ENCODE measurements at places on chromosomes 2 and 18.
A peak's percentile ranks its signal among the peaks of the same experiment; 100 is the strongest.

DNA sequence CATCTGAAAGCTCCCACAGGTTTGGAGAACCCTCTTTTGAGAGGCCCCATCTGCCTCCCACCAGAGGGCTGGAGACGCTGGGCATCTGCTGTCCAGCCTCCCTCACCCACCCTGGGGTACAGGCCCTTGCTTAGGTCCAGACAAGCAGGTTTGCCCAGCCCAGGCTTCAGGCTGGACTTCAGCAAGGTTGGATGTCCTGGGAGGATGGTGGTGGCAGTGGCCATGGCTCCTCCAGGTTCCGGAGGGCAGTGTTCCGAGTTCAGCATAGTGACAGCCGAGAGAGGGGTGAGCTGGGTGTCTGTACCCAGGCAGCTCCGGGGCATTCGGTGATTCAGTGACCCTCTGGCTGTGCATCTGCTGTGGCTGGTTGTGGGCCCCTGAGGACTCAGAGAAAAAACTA, 58.2 kb upstream of the HDAC4 start:
- no peak overlapping the region for H3K4me3 ChIP-seq
- H3K4me1 ChIP-seq: no peaks in the 10 kb centered on the region
- no peaks in the 10 kb centered on the region for H3K36me3 ChIP-seq
- DNase-seq: no peak

GRCh38 chr18:74477771-74478170, 18.4 kb upstream of the CNDP2 start:
- no peaks in the 10 kb centered on the region for H3K27me3 ChIP-seq
- H3K4me1 ChIP-seq: no peaks in the 10 kb centered on the region
- no peak overlapping the region for H3K4me3 ChIP-seq
- no peak overlapping the region for H3K27ac ChIP-seq

DNA sequence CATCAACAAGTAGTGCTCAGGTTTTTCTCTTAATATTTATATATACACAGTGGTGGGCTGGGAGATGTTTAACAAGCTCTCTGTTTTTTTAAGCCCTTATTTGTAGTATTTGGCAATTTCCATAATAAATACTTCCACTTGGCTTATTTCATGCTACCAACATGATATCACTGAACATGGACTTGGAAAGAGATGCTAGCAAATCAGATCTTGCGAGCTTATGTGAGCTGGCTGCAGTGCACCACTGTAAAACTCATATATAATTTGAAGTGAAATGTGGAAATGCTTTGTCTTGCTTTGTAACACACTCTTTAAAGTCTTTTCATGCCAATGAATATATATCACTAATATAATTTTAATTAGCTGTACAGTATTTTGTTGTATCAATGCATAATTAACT, 155.7 kb downstream of the ALK start:
- H3K27me3 ChIP-seq: no peaks in the 10 kb centered on the region
- H3K27ac ChIP-seq: no peak overlapping the region
- H3K36me3 ChIP-seq: no peaks in the 10 kb centered on the region

GRCh38 chr18:5451150-5451549, 92.6 kb downstream of the EPB41L3 start:
- no peak for DNase-seq
- H3K4me1 ChIP-seq: no peaks in the 10 kb centered on the region
- no peaks in the 10 kb centered on the region for H3K27me3 ChIP-seq
- no peak overlapping the region for H3K27ac ChIP-seq

- no peaks in the 10 kb centered on the region for H3K4me1 ChIP-seq
- no peak overlapping the region for H3K27ac ChIP-seq
- H3K27me3 ChIP-seq: no peaks in the 10 kb centered on the region
- no peaks in the 10 kb centered on the region for H3K36me3 ChIP-seq
- no peak for DNase-seq
Measured at GRCh38 chr2:166140932-166141331, 13.1 kb upstream of the SCN1A start.

GRCh38 chr2:141384676-141385075, 746.1 kb downstream of the LRP1B start:
- H3K27ac ChIP-seq: no peak overlapping the region
- no peak for DNase-seq
- H3K27me3 ChIP-seq: no peaks in the 10 kb centered on the region
- H3K4me1 ChIP-seq: no peaks in the 10 kb centered on the region
- no peaks in the 10 kb centered on the region for H3K36me3 ChIP-seq
- H3K4me3 ChIP-seq: no peak overlapping the region

DNA sequence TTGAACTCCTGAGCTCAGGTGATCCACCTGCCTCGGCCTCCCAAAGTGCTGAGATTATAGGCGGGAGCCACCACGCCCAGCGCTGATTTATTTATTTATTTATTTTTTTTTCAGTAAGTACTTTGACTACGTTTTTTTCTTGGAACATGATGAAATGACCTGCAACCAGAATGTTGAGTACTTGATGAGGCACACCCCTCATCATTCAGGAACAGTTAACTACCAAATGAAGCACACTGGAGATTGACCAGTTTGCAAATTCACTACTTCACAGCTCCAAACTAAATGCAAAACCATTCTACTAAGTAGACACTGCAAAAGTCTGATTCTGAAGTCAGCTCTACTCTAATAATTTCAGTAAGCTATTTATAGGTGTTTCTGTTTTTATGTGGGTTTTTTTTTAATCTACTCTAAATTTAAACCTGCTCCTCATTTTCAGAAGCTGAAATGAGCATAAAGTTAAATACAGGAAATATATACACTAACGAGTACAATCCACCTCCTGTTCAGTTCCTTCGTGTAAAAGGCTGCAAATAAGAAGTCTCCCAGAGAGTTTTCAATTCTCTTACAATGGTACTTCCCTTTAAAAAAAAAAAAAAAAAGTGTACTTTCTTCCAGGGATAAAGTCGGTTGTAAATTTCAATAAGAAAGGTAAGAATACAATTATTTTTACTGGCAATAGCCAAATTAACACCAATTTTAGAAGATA, 1.4 kb downstream of the GFPT1 start:
- no peaks in the 10 kb centered on the region for H3K36me3 ChIP-seq
- peak overlapping the region; percentile 87 for H3K4me3 ChIP-seq
- no peak for DNase-seq
- peak overlapping the region; percentile 89 for H3K27ac ChIP-seq
- H3K27me3 ChIP-seq: no peaks in the 10 kb centered on the region
- peaks cover 5% of the 10 kb centered on the region for H3K4me1 ChIP-seq

GRCh38 chr2:173550143-173550542, 195.5 kb downstream of the CDCA7 start:
- H3K27ac ChIP-seq: no peak overlapping the region
- DNase-seq: no peak
- no peaks in the 10 kb centered on the region for H3K36me3 ChIP-seq
- no peaks in the 10 kb centered on the region for H3K4me1 ChIP-seq
- no peak overlapping the region for H3K4me3 ChIP-seq
- no peaks in the 10 kb centered on the region for H3K27me3 ChIP-seq

DNA sequence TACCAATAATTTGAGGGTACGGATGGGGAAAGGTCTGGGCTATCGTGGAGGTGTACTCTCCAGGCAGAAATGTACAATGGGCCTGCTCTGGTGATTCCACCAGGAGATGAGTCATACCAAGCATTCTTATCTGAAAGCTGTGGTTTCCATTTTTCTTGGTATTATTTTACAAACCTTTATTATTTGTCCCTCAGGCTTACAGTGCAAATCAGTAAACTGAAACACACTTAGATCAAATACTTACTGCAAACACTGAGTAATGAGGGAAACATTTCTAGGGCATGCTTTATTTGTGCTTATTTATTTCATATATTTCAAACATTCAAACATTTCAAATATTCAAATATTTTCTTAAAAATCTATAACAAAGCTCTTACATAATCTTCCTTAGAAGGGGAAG, 319.8 kb downstream of the RND3 start:
- H3K36me3 ChIP-seq: no peaks in the 10 kb centered on the region
- no peak overlapping the region for H3K4me3 ChIP-seq
- no peak for DNase-seq

DNA sequence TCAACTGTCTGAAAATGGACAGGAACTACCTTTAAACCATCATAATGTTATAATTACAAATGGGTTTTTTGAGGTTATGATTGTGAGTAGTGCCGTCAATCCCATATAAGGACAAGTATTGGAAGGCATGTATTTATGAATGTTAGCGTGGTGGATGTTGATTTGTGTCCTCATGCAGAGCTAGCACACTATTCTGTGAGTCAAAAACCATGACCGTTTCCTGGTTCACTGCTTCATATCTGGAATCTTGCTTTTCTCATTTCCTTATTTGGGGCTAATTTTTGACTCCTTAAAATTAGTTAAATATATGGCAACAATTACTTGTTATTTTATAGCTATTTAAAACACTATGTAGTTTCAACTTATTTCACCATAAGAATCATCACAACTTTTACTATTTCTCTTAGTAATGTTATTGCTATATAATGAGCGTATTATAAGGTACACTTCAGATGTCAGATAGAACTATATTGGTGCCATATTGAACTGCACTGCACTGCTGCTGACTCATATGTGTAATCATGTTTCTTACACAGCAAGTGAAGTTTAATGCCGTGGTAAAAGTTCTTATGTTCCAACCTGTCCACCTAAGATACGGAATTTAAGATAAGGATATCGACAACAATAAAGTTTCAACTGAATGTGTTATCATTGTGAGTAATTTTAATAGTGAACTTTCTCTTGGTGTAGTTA, 192.8 kb downstream of the PTGR3 start:
- no peaks in the 10 kb centered on the region for H3K4me1 ChIP-seq
- DNase-seq: no peak
- no peaks in the 10 kb centered on the region for H3K36me3 ChIP-seq

- H3K27me3 ChIP-seq: no peaks in the 10 kb centered on the region
- H3K4me3 ChIP-seq: no peak overlapping the region
- no peaks in the 10 kb centered on the region for H3K36me3 ChIP-seq
Measured at GRCh38 chr2:237459741-237460174, 27.3 kb upstream of the MLPH start.

DNA sequence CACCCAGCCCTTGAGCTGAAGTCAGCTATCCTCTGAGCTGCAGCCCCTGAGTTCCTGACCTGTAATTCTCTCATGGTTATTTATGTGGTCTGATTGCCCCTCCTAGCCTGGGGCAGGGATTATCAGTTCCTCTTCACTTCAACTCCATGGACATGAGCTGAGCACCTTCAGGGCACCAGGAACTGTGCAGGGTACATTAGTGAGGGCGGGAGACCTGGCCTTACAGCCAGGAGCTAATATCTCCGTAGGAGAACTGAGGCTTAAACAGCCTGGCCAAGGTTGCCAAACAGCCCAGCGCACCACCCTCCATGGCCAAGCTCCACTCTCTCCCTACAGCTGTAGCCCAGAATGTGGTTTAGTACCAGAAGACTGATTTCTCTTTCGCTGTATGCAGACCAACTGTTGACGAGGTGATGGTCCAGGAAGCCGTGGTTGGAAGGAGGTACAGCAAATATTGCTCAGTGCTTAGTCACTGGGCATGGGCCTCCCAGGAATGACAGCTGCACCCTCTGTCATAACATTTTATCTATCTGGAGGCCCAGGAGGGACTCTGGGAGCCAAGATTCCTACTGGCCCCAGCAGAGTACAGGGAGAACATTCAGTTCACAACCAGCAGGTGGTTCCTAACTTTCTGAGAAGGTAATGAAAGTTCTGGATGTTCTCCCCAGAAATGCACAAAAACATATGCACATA, 228.7 kb upstream of the SIX2 start:
- DNase-seq: peak; percentile 78
- H3K36me3 ChIP-seq: no peaks in the 10 kb centered on the region
- peaks cover 7% of the 10 kb centered on the region for H3K4me1 ChIP-seq
- H3K4me3 ChIP-seq: no peak overlapping the region
- no peaks in the 10 kb centered on the region for H3K27me3 ChIP-seq
- peak overlapping the region; percentile 57 for H3K27ac ChIP-seq

GRCh38 chr2:186348200-186348599, 137.9 kb upstream of the ZC3H15 start:
- H3K27me3 ChIP-seq: no peaks in the 10 kb centered on the region
- no peak overlapping the region for H3K27ac ChIP-seq
- no peak for DNase-seq

GRCh38 chr2:9909106-9909505, 42.4 kb upstream of the GRHL1 start:
- H3K4me3 ChIP-seq: no peak overlapping the region
- no peak for DNase-seq
- no peak overlapping the region for H3K27ac ChIP-seq
- H3K36me3 ChIP-seq: peaks cover 7% of the 10 kb centered on the region

DNA sequence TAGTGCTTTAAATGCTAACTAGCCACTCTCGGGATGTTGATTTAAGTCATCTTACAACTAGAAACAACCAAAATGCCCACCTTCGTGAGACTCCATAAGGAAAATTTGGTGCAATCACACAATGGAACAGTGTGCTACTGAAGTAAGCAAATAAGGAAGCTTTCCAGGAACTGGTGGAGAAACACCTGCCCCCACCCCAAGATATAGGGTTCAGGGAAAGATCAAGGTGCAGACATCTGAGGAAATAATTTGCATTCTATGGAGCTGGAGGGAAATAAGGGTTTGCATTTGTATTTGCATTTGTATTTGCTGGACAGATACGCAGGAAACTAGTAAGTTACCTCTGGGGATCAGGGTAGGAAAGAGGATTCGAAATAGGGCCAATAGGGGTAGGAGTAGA, 90.9 kb downstream of the ACAA2 start:
- no peaks in the 10 kb centered on the region for H3K27me3 ChIP-seq
- H3K4me1 ChIP-seq: no peaks in the 10 kb centered on the region
- H3K4me3 ChIP-seq: no peak overlapping the region
- H3K27ac ChIP-seq: no peak overlapping the region

- H3K36me3 ChIP-seq: peaks cover 41% of the 10 kb centered on the region
- H3K4me1 ChIP-seq: peaks cover 5% of the 10 kb centered on the region
- no peak for DNase-seq
- H3K4me3 ChIP-seq: no peak overlapping the region
Measured at GRCh38 chr2:46979571-46979979, 64.0 kb upstream of the MCFD2 start.

DNA sequence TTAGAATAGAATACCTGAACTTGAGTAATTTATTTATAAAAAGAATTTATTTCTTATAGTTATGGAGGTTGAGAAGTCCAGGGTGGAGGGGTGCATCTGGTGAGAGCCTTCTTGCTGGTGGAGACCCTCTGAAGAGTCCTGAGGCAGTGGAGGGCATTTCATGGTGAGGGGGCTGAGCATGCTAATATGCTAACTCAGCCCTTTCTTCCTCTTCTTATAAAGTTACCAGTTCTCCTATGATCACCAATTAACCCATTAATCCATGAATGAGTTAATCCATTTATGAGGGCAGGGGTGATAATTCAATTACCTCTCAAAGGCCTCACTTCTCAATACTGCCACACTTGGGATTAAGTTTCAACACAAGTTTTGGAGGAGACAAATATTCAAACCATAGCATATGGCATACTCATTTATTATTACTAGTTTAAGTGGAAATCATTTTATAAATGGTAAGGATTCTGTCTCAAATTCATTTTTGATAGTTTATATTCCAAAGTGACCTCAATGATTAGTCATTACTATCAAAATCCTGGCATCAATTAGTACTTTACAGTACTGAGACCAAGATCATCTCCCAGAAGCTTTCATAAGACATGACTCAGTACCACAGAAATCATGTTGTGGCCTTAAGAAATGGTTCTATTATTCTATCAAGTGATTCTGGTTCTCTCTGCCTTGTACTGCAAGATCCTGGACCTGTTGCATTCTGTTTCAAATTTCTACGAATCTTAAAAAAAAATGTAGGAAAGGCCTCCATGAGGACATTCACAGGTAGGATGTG, 5.5 kb downstream of the ZNF396 start:
- no peak overlapping the region for H3K4me3 ChIP-seq
- no peak for DNase-seq
- no peaks in the 10 kb centered on the region for H3K27me3 ChIP-seq
- H3K36me3 ChIP-seq: no peaks in the 10 kb centered on the region
- no peaks in the 10 kb centered on the region for H3K4me1 ChIP-seq
- no peak overlapping the region for H3K27ac ChIP-seq

All from ascending aorta (tissue), 2 donors.